Left lobe of liver (tissue), 2 donors: ENCODE measurements at places on chromosomes 12 and 14.

- peak; percentile 49 for DNase-seq
Observed at GRCh38 chr14:59870277-59871165, at the start of gene RTN1. TSS of gene RTN1 (minus strand) at chr14:59870776. CDS start at chr14:59870630, 146 bp downstream.

- DNase-seq: no peak
Observed at GRCh38 chr14:59107819-59108218, 80.6 kb upstream of the DAAM1 start.

DNA sequence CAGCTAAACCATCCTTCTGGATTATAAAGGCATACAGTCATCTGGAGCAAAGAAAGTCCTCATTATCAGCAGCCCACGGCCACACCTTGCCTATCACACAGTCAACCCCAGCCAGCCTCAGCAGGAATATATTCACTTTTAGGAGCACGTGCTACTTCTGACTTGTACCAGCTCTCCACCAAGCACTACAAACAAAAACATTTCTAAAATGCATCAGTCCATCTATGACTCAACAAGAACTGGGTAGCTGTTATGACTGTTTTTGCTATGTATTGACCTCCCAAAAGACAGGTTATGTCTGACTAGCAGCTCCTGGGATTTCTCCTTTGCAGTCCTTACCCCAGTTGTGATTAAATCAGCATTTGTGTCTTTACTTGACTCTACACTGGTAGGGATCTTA, 31.2 kb downstream of the NUAK1 start:
- no peak for DNase-seq

DNA sequence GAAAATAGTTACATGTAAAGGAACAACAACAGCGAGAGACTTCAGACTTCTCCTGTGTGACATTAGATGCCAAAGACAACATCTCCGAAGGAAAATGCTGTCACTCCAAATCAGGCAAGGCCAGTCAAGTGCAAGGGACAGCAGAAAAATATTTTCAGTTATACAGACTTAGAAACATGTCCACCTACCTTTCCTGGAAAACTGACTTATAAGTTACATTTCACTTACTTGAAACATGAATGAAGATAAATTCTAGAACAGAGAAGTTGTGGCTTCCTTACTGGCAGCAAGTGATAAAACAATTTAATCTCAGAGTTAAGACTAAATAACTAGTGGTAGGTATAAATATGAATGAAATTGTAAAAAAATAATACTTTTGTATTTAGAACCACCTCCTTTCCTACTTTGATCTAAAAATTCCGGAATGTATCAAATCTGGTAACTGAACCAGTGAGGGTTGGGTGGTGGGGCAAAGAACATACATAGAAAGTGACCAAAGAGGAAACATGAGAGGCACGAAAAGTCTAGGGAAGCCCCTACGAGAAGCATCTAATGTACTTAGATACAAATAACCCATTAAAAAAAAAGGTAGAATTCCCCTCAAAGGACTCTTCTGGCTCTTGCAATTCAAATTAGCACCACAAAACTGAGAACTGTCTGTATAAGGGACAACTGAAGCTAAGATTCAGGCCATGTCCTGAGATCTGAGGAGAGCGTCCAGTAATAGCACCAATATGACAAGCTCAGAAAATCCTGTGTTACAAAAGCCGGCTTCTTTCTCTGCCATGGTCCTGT, 21.2 kb downstream of the MTHFD1 start:
- no peak for DNase-seq

GRCh38 chr12:6917491-6918231, 3.3 kb downstream of the ENO2 start:
- DNase-seq: no peak

DNA sequence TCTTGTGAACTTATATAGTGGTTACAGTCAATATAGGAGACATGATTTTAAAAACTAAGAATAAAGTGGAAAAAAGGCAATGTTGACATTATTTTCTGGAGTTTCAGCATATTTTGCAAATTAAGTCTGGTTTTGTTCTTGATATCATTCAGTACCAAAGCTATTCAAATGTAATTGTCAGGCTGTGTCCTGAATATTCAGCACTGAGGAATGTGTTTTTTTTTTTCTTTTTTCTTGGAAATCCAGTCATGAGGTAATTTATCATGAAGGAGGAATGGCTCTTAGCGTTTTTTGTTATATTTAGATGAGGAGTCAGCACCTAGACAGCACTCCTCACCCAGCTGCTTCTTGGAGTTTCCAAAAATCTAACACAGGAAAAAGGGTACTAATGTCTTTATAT, 225.5 kb downstream of the CCDC91 start:
- DNase-seq: no peak

DNA sequence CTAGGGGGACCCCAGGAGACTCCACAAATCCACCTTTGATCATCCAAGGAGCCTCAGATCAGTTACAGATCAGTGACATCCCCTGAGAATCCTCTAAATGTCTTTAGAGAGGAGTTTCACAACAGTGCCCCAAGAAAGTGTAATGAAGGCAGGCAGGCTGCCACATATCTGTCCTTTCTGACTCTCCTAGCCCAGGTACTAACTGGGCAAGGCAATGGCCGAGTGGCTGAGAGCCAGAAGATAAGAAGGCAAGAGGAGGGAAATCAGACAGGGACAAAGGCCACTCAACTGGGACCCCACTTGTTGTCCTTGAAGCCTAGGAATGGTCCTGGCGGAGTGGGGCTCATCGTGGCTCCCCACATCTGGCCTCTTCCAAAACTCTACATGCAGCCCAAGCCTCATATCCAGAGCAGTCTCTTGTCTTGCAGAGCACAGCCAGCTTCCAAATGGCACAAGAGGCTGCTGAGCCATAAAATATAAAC, 11.6 kb downstream of the ACTN1 start:
- no peak for DNase-seq
